NCI-H524 treated with DMSO at 0.1 percent for 48 hours (cell line): ENCODE measurements at places on chromosomes 1 and 21.

DNA sequence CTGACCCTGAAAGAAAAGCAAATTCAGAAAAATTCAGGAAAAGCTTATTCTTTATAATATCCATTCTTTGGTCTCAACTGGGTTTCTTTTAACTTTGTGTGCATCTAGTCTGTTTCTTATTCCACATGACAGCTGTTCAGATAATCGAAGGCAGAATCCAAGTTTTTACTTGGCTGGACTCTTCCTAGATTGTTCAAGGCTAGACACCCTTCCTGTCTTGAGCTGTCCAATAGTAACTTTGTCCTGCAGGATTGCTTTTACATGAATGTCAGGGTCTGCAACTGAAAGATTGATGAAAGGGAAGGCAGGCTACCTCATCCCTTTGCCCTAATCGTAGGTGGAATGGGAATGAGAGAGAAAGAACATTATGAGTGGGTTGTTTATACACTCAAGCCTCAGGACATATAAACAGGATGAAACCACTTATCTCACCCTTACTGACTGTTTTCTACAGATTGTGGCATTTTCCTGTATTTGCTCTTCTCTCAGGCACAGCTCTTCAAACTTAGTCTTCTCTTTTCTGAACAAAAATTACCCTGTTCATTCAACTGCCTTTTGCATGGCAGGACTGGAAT is 76.9 kb downstream of the LEPR start:
- no peak for DNase-seq

GRCh38 chr1:27021354-27022031 is 8.8 kb upstream of the TENT5B start:
- DNase-seq, result no peak

- DNase-seq, result no peak
Measured at GRCh38 chr21:32921632-32922230, 104.0 kb upstream of the OLIG2 start.

DNA sequence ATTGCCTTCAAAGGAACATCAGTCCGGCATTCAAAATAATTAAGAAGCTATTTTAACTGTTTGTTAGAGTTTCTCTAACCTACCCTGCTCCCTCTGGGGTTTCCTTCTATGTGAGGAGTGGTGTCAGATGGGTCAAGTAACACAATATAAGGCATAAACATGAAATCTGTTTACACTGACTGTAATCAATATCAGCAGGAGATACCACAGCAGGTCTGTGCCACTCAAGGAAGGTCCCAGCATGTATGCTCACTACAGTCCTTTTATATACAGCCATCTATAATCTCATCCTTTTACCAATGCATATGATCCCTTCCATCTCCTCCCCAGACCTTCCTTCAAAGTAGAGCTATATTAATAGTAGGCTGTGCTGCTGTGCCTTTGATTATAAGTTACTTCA is 25.4 kb downstream of the EEIG2 start:
- DNase-seq, result no peak

DNA sequence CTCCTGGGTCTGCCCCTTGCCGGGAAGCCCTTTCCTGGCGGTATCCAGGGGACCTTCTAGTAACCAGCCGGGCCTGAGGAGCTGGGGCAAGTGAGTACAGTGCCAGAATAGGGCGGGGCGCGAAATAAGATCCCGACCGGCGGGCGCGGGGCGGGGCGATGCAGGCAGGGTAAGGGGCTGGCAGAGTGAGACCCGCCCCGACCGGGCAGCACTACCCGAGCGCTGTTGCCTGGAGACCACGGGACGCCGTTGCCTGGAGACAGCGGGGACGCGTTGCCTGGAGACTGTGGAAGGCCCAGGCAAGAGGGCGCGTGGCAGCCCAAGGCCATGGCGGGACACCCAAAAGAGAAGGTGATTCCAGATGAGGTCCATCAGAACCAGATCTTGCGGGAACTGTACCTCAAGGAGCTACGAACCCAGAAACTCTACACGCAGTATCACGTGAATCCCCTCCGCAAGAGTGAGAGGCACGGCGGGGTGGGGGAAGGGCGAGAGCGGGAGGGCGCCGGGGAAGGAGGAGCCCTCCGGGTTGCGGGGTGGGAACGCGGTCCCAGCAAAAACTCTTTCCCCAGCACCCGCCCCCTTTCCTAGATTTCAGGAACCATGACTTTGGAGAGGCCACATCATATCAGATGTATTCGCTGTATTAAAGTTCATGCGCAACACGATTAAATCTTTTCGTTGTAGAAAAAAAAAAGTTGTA is 24.3 kb downstream of the EBNA1BP2 start:
- DNase-seq, result peak; percentile 85

DNA sequence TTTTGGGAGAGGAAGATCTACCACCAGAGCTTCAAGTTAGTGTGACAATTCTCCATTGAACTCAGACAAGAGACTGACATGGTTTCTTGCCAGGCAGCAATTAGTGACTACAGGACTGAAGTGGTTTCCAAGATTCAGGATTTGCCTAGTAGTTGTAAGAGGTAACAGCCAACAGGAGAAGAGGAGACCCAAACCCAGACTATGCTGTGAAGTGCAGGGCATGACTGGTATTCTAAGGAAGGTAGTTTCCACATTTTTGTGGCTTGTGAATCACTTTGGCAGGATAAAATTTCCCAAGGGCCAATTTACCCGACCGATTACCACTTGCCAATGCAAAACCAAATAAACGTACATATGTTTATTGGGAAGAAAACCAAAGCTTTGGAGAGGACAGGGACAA is 14.7 kb upstream of the RAP1A start:
- no peak for DNase-seq

DNA sequence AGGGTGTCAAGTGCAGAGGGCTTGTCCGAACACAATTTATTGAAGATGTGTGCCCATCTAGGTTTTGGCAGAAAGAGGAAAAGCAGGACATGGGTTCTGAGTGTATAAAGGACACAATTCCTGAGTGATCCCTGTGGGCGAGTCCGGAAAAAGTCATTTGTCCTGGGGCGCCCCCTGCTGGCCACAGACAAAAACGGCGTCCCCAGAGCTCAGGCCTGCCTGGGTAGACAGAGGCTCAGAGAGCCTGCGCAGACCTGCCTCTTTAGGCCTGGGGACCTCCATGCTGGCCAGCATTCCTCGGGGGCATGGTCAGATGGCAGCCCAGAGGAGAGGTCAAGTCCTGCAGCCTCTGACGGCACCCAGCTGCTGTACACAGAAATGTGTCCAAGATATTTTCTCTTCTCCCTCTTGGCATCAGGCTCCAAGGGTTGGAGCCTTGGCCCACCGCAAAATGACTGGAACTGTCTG is 65.5 kb upstream of the LRP8 start:
- no peak for DNase-seq

DNA sequence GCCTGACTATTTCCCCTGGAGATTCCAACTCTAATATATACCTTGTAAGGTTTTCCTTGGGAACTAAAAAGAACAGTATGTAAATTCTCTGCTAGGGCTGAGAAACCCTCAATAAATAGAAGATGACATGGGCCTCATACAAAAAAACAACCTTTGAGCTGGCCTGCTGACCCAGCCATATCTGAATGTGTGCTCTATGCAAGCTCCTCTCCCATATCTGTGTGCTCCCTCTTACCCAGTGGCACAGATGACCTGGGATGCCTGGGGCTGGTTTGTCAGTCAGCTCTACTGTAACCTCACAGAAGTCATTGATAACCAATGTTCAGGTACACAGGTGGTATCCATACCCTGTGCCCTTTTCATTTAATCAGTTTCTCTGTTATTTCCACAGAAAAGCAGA is 329.2 kb downstream of the SEC16B start:
- no peak for DNase-seq
